ENCODE measurements at places on chromosomes 5 and 9.

GRCh38 chr5:104199771-104200170, 637.2 kb upstream of the NUDT12 start:
- no peak for DNase-seq

- DNase-seq = no peak
Measured at GRCh38 chr5:90641528-90641927, 82.9 kb downstream of the ADGRV1 start.

GRCh38 chr9:110179734-110180133, 28.2 kb downstream of the C9orf152 start:
- DNase-seq = no peak

- no peak for DNase-seq
Measured at GRCh38 chr5:124277767-124278545, 468.5 kb downstream of the ZNF608 start.

- no peak for DNase-seq
Measured at GRCh38 chr5:139693676-139694364, 45.7 kb downstream of the CXXC5 start.

DNA sequence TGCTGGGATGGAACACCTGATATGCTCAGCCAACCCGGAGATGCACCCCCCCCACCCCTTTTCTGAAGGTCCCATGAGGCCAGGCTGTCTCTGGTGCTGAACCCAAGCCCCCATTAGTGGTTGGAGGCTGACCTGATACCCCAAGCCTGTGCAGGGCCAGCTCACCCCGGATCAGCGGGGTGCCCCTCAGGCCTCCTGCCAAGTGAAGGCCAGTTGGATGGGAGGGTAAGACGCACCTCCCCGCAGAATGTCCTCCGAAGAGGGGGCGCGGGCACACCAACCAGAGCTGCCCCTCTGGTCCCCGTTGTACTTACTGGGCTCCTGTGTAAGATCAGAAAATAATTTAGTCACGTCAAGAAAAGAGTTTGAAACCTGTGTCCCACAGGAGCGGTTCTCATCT, 76.8 kb upstream of the OTULINL start:
- DNase-seq = no peak

DNA sequence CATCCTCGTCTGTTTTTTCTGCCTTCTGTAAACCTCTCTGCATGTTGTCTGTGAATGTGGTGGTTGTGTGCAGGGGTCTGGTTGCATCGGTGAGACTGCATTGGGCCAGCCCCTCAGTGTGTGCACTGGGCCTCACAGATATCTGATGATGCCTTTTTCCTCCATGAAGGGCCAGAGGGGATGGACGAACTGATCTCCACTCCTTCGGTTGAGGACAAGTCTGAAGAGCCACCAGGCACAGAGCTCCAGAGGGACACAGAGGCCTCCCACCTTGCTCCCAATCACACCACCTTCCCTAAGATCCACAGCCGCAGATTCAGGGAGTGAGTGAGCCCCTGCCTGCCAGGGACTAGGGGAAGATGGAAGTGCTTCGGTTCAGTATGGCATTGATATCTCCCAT, 31.3 kb downstream of the SECISBP2 start:
- no peak for DNase-seq

GRCh38 chr5:94558028-94558427, 60.4 kb downstream of the KIAA0825 start:
- no peak for DNase-seq
